HCT116 (cell line): ENCODE measurements at places on chromosomes 6 and 20. TPM values are rescaled to one million over a fixed set of nuclear protein-coding genes. Genes with fewer than 3 reads are reported as not detected.
A peak's percentile ranks its signal among the peaks of the same experiment; 100 is the strongest.

Gene KIAA0408
- 0.25 TPM for total RNA-seq

Gene BTNL2
- total RNA-seq = not detected

Gene RARS2
- 34.8 TPM for total RNA-seq

Gene COL20A1
- total RNA-seq = 0.34 TPM

- no peaks in the 10 kb centered on the region for H3K4me1 ChIP-seq
- H3K4me3 ChIP-seq = no peak overlapping the region
- no peaks in the 10 kb centered on the region for H3K27me3 ChIP-seq
- no peaks in the 10 kb centered on the region for H3K36me3 ChIP-seq
Measured at GRCh38 chr6:5764401-5764955, 242.2 kb downstream of the NRN1 start.

GRCh38 chr6:35024551-35025054, 116.5 kb downstream of the TCP11 start:
- no peaks in the 10 kb centered on the region for H3K27me3 ChIP-seq
- H3K36me3 ChIP-seq = no peaks in the 10 kb centered on the region
- DNase-seq = peak; percentile 29

DNA sequence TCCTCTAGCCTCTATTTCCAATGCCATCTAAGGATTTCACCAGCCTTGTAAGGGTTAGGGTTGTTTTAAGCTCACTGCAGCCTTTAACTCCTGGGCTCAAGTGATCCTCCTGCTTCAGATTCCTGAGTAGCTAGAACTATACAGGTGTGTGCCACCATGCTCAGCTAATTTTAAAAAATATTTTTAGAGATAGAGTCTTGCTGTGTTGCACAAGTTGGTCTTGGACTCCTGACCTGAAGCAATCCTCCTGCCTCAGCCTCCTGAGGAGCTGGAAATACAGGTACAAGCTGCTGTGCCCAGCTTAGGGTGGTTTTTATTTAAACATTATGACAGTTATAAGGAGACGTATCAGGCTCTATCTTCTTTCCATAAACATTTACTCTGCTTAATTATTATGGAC, 26.5 kb downstream of the ANKRD6 start:
- no peak overlapping the region for H3K27ac ChIP-seq
- no peaks in the 10 kb centered on the region for H3K27me3 ChIP-seq
- no peak overlapping the region for H3K4me3 ChIP-seq
- no peak for DNase-seq
- H3K4me1 ChIP-seq = no peaks in the 10 kb centered on the region

- no peak overlapping the region for H3K4me3 ChIP-seq
- DNase-seq = peak; percentile 21
- no peaks in the 10 kb centered on the region for H3K27me3 ChIP-seq
- H3K36me3 ChIP-seq = no peaks in the 10 kb centered on the region
Measured at GRCh38 chr20:62500237-62500864, 24.6 kb upstream of the GATA5 start.

DNA sequence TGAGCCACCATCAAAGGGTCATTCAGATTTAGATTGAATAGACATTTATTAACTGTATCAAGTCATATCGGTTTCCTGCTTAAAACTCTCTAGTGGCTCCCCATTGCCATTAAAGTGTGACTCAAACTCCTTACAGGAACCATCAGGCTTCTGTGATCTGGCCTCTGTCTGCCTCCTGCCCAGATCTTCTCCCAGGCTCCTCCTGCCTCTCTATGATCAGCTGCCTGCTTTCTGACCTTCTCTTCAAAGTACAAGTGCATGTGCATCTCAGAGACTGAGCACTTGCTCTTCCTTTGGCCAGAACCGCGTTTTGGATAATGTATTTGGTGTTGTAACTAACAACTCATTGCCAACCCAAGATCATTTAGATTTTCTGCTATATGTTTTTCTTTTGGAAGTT, 52.7 kb downstream of the IL20RA start:
- no peak for DNase-seq
- H3K4me3 ChIP-seq = no peak overlapping the region
- no peaks in the 10 kb centered on the region for H3K4me1 ChIP-seq
- no peaks in the 10 kb centered on the region for H3K27me3 ChIP-seq
- H3K36me3 ChIP-seq = no peaks in the 10 kb centered on the region

DNA sequence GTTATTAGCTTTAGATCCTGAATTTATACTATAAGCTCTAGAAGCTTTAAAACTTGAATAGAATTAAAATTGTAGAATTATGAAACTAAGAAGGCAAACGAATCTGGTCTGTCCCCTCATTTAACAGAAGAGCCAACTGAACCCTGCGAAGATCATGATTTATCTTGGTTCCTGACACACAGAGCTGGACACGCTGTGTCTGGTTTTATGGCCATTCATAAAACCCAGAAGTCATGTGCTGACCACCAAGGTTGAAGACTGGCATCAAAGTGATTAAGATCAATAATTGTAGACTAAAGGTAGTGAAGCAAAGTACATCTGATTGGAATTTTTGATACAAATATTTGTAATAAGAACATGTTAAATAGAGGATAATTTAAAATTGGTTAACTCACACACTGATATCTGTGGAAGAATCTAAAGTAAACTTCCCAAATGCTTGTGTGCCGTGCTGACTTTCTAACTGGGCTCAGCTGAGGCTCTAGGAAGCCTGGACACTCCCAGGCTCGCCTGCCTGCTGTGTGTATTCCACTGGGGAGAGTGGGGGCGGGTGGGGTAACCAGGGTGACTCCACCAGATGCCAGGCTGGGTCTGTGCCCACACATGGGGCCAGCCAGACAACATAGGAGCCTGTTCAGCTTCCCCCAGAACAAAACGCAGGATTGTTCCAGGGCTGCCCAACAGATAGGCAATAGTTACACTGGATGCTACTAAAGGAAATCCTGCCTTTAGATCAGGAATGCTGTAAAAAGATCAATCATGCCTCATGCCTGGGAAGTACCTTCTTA, 42.1 kb upstream of the SLC22A3 start:
- DNase-seq = no peak
- no peaks in the 10 kb centered on the region for H3K27me3 ChIP-seq
- H3K4me3 ChIP-seq = no peak overlapping the region
- no peak overlapping the region for H3K27ac ChIP-seq
- no peaks in the 10 kb centered on the region for H3K4me1 ChIP-seq
- no peaks in the 10 kb centered on the region for H3K36me3 ChIP-seq

DNA sequence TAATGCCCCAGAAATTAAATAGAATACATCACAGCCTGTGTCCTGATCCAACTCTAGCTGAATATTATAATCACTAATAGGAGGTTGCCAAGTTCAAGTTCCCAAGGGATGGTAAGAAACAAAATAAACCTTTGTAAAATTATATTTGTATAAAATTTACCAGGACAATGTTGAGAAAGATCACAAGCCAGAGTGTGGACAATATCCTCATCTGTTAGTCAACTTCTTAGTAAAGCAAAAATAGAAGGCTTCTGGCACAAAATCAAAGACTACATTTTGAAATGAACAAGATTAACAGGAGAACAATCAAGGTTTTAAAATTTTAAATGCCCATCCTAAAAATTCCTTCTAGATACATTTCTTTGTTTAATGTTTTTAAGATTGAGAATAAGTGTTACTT, 290.4 kb upstream of the HSF2 start:
- H3K4me1 ChIP-seq = no peaks in the 10 kb centered on the region
- no peaks in the 10 kb centered on the region for H3K27me3 ChIP-seq
- H3K4me3 ChIP-seq = no peak overlapping the region
- no peak overlapping the region for H3K27ac ChIP-seq
- no peak for DNase-seq
- no peaks in the 10 kb centered on the region for H3K36me3 ChIP-seq

DNA sequence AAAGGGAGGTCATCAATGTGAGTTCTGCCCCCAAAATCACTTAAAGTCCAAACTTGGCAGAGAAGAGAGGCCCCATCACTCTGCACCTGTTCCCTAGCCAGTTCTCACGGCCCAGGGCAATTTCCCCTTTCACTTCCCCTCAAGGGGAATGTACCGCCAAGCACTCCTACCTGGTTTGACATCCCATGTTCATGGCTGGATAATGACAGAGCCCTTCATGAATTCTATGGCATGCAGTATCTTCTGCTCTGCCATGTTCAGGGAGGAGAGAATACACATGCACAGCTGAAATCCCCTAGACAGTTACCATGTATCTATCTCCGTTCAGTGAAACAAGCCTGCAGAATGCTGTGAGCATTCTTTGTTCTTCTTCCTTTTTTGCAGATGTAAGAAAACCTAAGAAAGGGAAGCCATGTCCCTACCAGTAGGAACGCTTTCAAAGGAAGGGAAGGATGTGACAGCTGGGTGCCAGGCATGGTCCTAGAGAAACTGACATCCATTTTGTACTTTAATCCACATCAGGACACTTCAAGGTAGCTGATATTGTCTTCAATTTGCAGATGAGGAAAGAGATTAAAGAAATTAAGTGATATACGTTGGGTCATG, 79.8 kb upstream of the ARID1B start:
- no peaks in the 10 kb centered on the region for H3K36me3 ChIP-seq
- DNase-seq = no peak
- H3K27me3 ChIP-seq = no peaks in the 10 kb centered on the region
- no peak overlapping the region for H3K27ac ChIP-seq
- no peaks in the 10 kb centered on the region for H3K4me1 ChIP-seq
